Liver (tissue), 10 donors: ENCODE measurements at places on chromosomes 6 and 20. TPM values are rescaled to one million over a fixed set of nuclear protein-coding genes. Genes with fewer than 3 reads are reported as not detected.

- DNase-seq = no peak
These were observed 128.8 kb upstream of the CDH4 start for GRCh38 chr20:61123286-61123685.

DNA sequence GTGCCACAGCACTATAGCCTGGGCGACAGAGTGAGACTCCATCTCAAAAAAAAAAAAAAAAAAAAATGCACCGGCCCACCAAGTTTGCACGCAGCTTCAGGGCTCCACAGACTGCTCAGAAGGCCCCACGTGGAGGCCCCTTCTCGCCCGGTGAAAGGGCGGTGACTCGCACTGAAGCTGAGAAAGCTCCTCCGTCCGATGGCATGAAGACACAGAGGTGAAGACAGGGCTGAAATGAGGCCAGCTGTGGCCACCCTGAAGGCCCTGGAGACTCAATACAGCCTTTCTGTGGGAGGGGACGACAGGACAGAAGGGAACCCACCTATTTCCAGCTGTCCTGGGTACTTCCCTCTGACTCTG lies 84.0 kb downstream of the PTPN1 start:
- no peak for DNase-seq

Gene RFX6
- total RNA-seq = not detected

Gene GMPR
- 50.2 TPM for total RNA-seq

Gene SLC22A1
- 407 TPM for total RNA-seq

- no peak for DNase-seq
These were observed 422.7 kb downstream of the NKAIN2 start for GRCh38 chr6:124226396-124226795.
